ENCODE measurements at places on chromosomes 1 and 21.

- no peak for DNase-seq
These were observed 75.5 kb downstream of the LRRC7 start for GRCh38 chr1:69643266-69643665.

DNA sequence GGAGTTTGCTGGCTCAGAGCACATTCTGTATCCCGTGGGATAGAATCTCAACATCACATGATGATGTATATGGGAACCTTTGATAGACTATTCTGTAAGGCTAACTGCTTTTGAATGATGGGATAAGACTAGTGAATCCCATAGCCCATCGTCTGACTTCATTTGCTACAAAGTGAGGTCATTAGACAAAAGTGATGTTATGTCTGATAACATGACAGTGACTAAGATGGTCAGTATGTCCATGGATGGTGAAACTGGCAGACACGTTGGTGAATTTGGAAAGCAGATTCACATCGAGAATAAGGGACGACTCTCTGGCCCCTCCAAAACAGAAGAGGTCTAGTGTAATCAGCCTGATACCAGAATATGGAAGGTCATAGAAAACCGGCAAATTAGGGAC, 108.4 kb downstream of the HHAT start:
- no peak for DNase-seq

- DNase-seq, result peak; percentile 70
These were observed 3.2 kb upstream of the NPL start for GRCh38 chr1:182786223-182786994.

GRCh38 chr21:41610042-41610839, 102.3 kb upstream of the TMPRSS2 start:
- DNase-seq, result no peak

DNA sequence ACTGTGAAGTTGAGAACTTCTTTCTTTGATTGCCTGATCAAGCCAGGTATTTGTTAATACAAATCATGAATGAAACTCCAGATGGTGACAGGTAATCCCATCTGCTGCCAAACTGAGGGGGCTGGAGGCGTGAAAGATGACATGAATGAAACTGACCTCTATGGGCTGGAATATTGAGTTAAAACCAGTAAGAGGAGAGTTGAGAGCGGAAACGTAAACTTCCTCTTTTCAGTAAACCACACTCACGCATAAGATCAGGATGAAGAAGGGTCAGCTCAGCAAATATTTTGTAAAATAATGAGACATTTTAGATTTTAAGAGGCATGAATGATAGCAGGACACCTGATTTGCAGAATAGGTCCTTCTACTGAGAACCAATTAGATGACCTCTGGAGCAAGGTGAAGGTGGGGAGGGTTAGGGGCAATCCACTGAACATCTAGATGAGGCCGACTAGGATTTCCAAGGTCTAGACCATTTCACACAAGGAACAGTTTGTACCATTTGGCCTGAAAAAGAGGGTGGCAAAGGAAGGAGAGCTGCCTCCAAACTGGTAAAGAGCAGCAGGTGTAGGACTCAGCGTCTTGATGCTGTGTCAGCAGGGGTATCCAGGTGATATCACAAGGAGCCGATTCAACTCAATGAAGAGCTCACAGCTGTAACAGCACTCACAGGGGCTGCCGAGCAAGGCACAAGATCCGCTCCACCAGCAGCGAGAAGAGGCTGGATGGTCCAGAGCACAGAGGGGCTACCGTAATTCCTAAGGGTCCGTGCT, 132.6 kb downstream of the NTPCR start:
- no peak for DNase-seq

- no peak for DNase-seq
These were observed 6.1 kb upstream of the RBP7 start for GRCh38 chr1:9990944-9991343.

GRCh38 chr1:154407198-154408091, 2.3 kb downstream of the IL6R start:
- no peak for DNase-seq

DNA sequence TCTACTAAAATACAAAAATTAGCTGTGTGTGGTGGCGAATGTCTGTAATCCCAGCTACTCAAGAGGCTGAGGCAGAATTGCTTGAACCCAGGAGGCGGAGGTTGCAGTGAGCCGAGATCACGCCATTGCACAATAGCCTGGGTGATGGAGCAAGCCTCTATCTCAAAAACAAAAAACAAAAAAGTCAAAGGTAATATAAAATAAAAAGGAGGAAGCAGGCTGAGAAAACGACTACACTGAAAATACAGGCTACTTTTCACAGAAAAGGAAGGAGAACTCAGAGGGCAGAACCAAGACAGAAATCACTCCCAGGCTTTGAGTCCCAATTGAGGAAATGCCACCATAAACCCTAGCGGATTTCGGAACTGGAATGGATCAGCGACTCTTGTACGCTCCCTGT, 5.9 kb upstream of the A3GALT2 start:
- DNase-seq, result no peak

DNA sequence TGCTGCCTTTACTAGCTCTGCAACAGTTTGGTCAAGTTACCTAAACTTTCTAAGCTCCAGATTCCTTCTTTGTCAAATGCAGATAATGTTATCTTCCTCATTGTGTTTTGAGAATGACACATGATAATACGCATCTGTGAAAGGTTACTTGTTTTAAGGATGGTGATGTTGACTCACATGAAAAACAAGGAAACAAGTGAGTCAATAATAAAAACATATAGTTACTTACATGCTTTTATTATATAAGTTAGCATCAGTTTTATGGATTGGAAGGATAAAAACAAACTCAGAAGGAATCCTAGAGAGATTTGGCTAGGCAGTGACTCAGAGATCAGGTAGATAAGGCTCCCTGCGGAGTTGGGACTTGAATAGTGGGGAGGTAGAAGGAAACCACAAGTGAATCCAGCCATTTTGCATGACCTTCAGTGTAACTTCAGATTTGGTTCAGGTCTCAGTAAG, 144.6 kb downstream of the LMO4 start:
- DNase-seq, result no peak

DNA sequence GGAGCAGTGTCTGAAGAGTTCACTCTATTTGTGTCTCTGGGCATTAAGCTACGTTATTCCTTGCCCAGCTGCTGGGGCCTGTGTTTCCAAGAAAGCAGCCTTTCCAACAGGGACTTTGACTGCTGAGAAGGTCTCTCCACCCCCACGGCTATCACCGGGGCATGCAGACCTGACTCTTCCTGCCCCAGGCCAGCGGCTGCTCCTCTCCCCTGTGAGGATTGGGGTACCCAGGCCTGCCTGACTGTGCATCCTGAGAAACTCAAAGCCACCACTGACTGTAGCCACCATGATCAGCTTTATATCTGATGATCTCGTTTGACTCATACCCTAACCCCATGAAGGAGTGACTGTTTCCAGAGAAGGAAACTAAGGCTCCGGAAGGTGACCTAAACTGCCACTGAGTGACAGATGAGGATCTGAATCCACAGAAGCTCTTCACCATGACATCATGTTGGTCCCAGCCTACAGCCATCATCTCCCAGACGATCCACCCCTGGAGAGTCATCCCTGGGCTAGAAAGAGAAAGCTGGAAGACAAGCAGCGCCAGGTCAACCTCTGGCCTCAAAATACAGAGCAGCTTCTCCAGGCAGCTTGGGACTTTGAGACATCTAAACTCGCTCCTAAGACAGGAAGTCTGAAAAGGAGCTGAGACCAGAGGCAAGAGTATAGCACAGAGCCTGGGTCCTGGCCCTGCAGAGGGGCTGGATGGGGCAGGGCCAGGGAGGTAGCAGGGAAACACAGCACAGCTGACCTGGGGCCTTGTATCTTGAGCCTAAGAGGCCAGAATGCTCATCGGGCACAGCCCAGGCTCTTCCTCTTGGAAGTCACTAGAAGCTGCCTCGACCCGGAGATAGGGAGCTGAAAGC, 244.0 kb upstream of the VAMP3 start:
- DNase-seq, result no peak

Data from NCI-H460 (cell line).